Mammary epithelial cell (primary cell): ENCODE measurements at places on chromosomes 2 and 18. TPM values are rescaled to one million over a fixed set of nuclear protein-coding genes. Genes with fewer than 3 reads are reported as not detected.

DNA sequence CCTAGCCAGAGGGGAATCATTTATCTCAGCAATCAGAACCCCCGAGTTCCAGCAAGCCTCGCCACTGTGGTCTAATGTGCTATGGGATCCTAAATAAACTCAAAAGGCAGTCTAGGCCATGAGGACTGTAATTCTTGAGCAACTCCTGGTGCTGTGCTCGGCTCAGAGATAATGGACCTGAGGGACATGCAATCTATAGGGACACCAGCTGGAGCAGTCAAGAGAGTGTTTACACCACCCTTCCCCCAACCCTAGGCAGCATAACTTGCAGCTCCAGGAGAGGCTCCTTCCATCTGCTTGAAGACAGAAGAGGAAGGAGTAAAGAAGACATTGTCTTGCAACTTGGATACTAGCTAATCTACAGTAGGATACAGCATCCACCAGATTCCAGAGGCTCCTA is 225.5 kb upstream of the KLHL14 start:
- DNase-seq = no peak

The HOXD3 gene
- total RNA-seq = not detected

The PLB1 gene
- total RNA-seq = 4.2 TPM

DNA sequence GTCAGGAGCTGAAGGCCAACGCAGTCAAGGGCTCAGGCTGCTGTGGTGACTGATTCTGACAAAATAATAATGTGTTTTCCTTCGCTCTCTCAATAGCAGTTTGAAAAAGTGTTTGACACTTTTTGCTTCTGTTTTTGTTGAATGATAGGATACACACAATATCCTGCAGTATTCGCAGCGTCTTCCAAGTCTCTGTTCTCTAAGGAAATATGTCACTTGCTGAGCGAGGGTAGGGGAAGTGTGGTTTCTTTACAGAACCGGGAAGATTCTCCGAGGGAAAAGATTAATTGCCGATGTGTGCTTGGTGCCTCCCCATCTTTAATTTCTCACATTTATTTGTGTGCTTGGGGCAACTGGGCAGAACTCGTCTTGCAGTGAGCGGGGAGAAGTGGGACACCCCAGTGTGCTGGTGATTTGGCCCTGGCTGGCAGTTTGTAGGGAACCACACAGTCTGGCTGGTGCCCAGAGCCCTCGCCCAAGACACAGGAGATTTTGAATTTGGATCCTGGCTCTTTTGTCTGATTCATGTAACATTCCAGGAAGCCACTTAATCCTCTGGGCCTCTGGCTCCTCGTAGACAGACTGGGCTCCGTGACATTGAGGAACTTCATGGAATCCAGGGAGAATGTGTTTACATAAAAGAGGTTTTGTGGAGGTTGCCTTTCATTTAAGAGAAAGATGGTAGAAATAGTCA is 169.4 kb downstream of the LDLRAD4 start:
- DNase-seq = no peak

GRCh38 chr2:189545418-189545817 is 35.2 kb downstream of the SLC40A1 start:
- DNase-seq = no peak

The SERPINB3 gene
- 12.7 TPM for total RNA-seq

GRCh38 chr2:9213477-9214051 is 7.0 kb downstream of the ASAP2 start:
- no peak for DNase-seq
